ENCODE measurements at places on chromosomes 2 and 18.

DNA sequence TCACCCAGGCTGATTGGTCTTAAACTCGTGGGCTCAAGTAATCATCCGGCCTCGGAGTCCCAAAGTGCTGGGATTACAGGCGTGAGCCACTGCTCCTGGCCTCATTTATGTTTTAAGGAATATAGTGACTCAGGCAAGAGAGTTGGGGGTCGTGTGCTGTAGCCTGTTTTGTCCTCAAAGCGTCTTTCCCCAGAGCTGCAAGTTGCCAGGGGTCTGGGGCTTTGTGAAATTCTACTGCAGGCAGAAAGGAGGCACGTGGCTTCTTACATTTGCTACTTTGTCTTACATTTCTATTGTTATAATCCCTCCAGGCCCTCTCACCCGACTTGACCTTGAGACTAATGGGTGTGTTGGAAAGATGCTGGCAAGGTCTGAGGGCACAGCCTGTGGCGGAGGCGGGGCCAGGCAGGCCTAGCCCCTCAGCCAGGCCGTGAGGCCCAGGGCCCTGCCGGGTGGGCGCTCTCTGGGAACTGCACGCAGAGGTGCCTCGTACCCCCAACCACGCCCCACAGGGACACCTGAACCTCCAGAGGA, 85.8 kb upstream of the NDUFV2 start:
- peaks cover 3% of the 10 kb centered on the region for H3K4me1 ChIP-seq
- DNase-seq, result no peak
- peak overlapping the region; percentile 15 for H3K4me3 ChIP-seq

DNA sequence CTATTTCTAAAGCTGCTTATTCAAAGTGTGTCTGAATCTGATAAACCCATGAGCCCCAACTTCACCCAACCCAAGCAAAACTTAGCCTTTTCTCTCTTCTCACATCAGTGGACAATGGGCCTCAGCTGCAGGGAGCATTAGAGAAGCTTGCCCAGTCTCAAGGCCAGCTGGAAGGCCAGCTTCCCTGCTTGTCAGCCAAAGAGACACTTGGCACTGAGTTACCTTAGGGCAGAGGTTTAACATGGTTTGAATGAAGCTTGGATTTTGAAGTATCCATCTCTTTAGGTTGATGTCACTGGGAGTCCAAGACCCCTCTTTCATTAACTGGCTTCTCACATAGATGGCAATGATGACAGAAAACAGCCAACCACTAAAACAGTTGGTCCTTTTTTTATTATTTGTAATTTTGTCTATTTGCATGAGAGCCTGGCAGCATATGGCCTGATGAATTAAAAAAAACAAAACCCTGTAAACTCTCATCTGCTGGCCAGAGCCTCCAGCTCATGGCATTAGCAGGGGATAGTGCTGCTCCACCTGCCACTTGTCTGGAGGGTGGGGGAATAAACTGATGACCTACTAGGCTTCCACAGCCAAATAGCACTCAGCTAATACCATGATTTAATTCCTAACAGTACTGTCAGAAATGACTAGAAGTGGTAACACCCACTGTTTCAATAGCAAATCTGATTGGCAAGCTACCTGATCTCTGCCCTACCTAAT, 137.0 kb downstream of the UBE2E3 start:
- no peak overlapping the region for H3K4me3 ChIP-seq
- H3K27me3 ChIP-seq, result no peaks in the 10 kb centered on the region
- DNase-seq, result no peak
- no peaks in the 10 kb centered on the region for H3K36me3 ChIP-seq
- no peaks in the 10 kb centered on the region for H3K4me1 ChIP-seq

DNA sequence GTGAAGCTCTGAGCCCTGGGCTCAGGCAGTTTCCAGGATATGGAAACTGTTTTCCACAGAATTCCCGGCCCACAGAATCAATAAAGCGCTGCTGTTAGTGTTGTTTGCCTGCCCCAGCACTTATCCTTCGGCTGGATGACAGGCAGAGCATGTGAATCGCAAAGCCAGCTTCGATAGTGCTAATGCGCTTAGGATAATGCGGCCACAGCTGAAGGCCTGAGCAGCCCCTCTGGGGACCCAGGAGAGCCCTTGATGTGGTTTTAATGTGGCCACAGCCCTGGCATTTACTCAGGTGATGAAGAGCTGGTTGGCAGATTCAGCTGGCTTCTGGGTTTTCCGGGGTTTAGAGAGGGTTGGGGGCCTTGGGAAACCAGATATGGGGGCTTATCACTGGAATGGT, 23.7 kb downstream of the PCARE start:
- H3K27ac ChIP-seq, result no peak overlapping the region
- DNase-seq, result no peak
- no peak overlapping the region for H3K4me3 ChIP-seq
- H3K4me1 ChIP-seq, result no peaks in the 10 kb centered on the region
- no peaks in the 10 kb centered on the region for H3K36me3 ChIP-seq

DNA sequence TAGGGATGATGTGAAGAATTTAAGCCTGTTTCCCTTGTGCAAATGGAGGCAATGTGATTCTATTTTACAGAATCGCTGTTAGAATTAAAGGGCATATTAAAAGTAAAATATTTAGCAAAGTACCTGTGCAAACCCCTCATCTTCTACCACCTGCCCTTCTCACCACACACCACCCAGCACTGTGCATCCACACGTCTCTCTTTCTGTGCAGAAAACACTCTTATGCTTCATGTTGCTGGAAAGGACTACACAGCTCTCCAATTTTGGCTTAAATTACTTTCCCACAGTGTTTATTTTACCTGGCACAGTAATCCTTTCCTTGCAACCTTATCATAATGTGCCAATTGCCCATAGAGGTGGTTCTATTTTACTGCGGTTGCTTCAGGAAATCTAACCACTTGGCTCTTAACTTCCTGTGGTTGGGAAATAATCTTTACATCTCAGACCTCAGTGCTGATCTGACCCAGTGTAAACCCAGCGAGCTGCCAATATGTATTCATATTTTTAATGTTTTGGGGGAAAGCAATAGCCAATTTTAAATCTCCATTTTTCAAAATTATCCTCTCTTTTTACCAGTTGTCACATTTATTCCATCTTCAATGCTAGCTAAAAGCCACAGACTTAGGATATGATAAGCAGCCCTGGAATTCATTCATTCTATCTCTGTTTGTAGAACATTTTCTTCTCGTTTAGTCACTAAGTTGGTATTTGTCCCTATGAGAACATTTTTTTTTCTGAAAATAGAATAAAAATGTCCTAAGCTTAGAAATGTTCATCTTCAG, 250.9 kb downstream of the DSEL start:
- no peaks in the 10 kb centered on the region for H3K36me3 ChIP-seq
- no peak for DNase-seq
- H3K27ac ChIP-seq, result no peak overlapping the region
- H3K4me3 ChIP-seq, result no peak overlapping the region
- peaks cover 14% of the 10 kb centered on the region for H3K4me1 ChIP-seq
- H3K27me3 ChIP-seq, result no peaks in the 10 kb centered on the region

DNA sequence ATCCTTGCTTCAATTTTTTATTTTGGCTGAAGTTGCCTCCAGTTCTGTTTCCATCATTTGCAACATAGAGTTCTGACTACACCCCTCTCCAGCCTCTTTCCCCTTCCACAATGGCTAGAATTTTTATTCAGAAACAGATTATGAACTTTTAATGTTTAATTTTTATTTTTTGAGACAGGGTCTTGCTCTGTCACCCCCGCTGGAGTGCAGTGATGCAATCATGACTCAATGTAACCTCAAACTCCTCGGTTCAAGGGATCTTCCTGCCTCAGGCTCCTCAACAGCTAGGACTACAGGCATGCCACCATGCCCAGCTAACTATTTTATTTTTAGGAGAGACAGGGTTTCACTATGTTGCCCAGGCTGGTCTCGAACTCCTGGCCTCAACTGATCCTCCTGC, 2.8 kb downstream of the NTSR2 start:
- H3K4me1 ChIP-seq, result no peaks in the 10 kb centered on the region
- DNase-seq, result no peak
- H3K36me3 ChIP-seq, result no peaks in the 10 kb centered on the region
- no peak overlapping the region for H3K4me3 ChIP-seq

DNA sequence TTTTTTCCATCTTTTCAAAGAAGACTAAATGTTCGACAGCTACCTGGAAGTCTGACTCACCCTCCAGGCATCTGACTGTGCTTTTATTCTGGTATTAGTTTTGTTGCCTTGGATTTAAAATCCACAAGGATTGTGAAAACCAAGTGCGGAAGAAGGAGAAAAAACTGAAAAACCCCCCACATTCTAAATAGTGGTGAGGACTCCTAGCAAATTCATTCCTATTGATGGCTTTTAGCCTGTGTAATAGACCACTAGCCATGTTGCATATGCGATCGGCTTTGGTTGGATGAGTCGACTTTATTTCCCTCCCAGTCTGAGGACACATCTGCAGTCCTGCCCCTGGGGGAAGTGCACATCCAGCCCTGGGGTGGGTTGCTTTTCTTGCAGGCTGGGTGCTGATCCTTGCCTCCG, 16.9 kb downstream of the LDLRAD4 start:
- no peak overlapping the region for H3K4me3 ChIP-seq
- no peaks in the 10 kb centered on the region for H3K36me3 ChIP-seq
- H3K27ac ChIP-seq, result no peak overlapping the region
- H3K27me3 ChIP-seq, result no peaks in the 10 kb centered on the region

DNA sequence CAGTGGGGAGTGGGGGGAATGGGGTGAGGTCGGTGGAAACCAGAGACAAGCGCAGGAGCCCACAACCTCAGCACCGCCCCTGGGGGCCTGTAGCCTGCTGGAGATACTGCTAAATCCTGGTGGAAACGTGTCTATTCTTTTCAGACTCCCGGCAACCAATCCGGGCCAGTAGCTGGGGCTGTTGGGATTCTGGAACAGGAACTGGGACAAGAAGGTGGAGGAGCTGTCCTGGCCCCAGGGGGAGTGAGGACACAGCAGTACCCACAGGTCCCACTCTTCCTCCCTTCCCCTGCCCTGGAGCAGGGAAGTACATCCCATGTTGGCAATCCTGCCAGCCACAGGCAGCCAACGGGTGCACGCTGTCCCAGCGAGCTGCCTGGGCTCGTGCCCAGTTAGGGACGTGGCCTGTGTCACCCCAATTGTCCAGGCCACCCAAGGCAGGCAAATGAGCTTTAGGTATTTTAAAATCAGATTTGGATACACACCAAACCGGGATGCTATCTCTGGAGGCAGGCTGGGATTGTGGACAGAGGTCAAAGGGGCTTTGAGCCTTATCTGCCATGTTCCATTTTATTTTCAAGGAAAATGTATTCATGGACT, 51.8 kb downstream of the HS1BP3 start:
- DNase-seq, result no peak
- no peaks in the 10 kb centered on the region for H3K4me1 ChIP-seq
- H3K36me3 ChIP-seq, result no peaks in the 10 kb centered on the region
- no peaks in the 10 kb centered on the region for H3K27me3 ChIP-seq
- H3K27ac ChIP-seq, result no peak overlapping the region

GRCh38 chr2:231410293-231411004, 14.9 kb downstream of the B3GNT7 start:
- H3K27ac ChIP-seq, result no peak overlapping the region
- H3K4me1 ChIP-seq, result peaks cover 6% of the 10 kb centered on the region
- no peak overlapping the region for H3K4me3 ChIP-seq
- H3K27me3 ChIP-seq, result peaks cover 21% of the 10 kb centered on the region
- H3K36me3 ChIP-seq, result no peaks in the 10 kb centered on the region

- DNase-seq, result no peak
- H3K36me3 ChIP-seq, result no peaks in the 10 kb centered on the region
- H3K27ac ChIP-seq, result no peak overlapping the region
- H3K4me1 ChIP-seq, result no peaks in the 10 kb centered on the region
Observed at GRCh38 chr2:60706021-60706420, 50.0 kb upstream of the PAPOLG start.

- DNase-seq, result no peak
- H3K36me3 ChIP-seq, result no peaks in the 10 kb centered on the region
- H3K4me3 ChIP-seq, result no peak overlapping the region
Observed at GRCh38 chr18:59918320-59918755, 18.5 kb downstream of the PMAIP1 start.

- H3K4me1 ChIP-seq, result no peaks in the 10 kb centered on the region
- no peaks in the 10 kb centered on the region for H3K36me3 ChIP-seq
- no peaks in the 10 kb centered on the region for H3K27me3 ChIP-seq
- no peak for DNase-seq
Observed at GRCh38 chr2:204779771-204780170, 234.5 kb downstream of the PARD3B start.

DNA sequence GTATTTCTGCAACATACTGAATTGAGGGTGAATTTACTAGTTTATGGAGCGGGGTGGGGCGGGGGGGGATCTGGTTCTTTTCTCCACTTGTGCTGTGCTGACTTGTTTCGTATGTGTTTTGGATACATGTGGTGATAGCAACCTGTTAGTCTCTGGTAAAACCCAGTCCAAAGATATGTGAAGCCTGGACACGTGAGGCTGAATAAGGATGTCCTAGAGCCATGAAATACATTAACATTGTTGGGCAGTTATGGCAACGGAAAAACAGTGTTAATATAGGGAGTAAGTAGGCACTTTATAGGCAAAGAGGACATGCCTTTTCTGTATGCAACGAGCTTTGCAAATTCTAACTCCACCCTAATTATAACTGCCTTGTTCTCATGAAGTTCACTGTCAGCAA, 42.1 kb upstream of the NEMP2 start:
- no peaks in the 10 kb centered on the region for H3K27me3 ChIP-seq
- no peak for DNase-seq
- no peaks in the 10 kb centered on the region for H3K36me3 ChIP-seq
- H3K4me1 ChIP-seq, result no peaks in the 10 kb centered on the region
